T-helper 2 cell (primary cell): ENCODE measurements at places on chromosomes 6 and 20.

DNA sequence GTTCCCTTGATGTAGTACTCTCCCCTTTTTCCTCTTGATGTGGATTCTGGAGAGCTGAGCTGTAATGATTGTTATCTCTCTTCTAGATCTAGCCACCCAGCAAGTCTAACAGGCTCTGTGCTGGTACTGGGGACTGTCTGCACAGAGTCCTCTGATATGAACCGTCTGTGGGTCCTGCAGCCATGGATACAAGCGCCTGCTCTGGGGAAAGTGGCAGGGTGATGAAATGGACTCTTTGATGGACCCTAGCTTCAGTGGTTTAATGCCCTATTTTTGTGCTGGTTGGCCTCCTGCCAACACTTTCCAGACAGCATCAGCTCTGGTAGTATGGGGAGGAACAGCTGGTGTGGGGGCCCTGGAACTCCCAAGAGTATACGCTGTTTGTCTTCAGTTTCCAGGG is 216.3 kb downstream of the ADGRG6 start:
- DNase-seq = no peak

DNA sequence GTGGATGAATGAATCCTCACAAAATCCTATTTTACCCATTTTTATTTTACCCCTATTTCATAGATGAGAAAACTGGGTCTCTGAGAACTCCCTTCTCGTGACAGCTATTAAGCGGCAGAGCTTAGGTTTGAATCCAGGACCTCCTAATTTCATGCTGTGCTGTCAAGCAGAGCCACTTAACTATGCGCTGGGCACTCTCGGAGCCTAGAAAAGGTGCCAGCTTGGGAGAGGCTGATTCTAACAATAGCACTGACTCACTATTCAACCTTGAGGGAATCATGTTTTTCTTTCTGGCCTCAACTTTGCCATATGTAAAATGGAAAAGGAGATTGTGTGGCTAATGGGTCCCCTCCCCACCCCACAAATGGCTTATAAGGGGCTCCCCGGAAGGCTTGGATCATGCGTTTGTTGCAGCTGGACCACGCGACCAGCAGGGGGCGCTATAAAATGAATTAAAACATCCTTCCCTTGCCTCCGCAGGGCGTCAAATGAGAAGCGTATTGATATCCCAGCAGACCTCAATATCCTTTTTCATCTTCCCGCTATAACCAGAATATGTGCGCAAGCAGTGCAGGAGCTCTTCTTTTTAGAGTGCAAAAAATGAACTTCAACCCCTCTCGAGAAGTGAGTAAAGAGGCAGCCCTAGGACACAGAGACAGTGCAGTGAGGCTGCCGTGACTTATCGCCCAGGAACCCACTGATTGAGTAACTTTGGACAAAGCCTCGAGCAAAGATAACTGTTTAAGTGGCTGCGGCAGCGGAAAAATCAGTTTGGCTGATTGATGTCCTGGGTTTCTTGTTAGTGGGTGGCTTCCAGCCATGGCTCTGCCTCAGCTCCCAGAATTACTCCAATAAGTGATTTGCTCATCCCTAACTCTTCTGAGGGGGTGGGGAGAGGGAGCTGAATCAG is 12.8 kb upstream of the PDYN start:
- peak; percentile 41 for DNase-seq

DNA sequence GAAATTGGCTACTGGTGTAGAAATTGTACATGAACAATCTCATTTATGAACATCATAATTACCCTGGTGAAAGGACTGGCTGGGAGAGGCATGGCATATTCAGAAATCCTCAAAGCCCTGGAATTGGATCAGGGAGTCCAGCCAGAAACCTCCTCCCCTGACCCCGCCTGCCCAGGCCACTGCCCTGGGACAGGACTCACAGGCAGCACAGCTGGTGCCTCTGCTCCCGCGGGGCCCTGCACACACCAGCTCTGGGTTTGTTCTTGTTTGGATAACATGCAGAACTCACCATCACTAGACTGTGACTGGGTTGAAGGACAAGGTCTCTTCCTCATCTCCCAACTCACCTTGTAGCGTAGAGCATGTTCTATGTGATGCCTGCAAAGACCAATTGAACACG is 56.2 kb downstream of the AGPAT4 start:
- no peak for DNase-seq

DNA sequence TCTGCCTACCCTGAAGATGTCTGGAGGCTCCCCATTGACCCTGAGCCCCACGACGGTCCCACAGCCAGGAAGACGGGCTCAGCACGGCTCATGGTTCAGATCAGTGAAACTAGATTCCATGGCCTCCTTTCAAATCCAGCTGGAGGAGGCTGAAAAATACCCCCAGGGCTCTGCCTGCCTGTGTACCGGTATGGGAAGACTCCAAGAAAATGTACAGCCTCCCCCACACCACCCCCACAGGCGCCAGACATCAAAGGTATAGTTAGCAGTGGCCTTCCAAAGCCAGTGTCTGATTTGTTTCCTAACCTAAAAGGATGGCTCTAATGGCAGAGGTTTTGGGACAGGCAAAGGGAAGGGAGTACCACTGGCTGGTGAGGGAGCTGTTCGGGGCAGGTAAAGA is 86.2 kb upstream of the SNAP25 start:
- DNase-seq = no peak

- DNase-seq = no peak
Observed at GRCh38 chr6:28758046-28758817, 165.6 kb downstream of the TRIM27 start.

- no peak for DNase-seq
Observed at GRCh38 chr20:53037621-53038020, 65.5 kb downstream of the TSHZ2 start.

- DNase-seq = no peak
Observed at GRCh38 chr20:31566658-31567379, 38.3 kb upstream of the ID1 start.

GRCh38 chr6:43669922-43670622 is 17.5 kb downstream of the MRPS18A start:
- no peak for DNase-seq

- DNase-seq = no peak
Observed at GRCh38 chr6:57135885-57136284, 36.2 kb upstream of the BAG2 start.

DNA sequence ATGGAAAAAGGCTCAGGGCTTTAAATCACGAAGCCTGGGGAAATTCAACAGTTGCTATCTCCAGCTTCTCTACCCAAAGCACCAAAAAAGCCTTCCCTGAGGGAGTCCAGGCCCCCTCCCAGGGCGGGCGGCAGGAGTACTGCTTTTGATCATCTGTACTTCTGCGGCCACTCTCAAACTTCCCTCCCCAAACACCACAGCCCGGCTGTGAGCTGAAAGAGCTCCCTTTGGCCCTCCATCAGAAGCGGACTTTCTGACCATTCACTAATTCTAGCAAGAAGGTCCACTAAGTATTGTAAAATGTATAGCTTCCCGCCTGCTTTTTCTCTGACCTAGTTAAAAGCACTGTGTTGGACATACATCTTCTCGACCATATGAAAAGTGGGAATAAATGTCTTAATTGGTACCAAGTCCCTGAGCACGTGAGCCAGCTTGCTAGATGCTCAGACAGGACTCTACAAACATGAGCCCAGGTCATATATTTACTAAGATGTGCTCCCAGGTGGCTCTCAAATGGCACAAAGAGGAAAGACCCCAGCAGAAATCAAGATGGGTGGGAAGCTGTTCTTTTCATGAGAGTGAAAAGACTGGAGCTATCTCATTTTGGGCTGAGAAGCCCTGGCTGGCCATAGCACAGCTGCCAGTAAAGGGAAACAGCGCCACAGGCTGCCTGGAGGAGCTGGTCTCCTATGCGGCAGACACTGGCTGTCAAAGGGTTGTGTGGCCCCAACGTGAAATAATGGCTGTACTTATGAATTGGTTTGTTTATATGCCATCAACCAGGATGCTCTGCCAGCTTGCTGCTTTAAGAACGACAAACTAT is 58.6 kb downstream of the GFOD1 start:
- no peak for DNase-seq

DNA sequence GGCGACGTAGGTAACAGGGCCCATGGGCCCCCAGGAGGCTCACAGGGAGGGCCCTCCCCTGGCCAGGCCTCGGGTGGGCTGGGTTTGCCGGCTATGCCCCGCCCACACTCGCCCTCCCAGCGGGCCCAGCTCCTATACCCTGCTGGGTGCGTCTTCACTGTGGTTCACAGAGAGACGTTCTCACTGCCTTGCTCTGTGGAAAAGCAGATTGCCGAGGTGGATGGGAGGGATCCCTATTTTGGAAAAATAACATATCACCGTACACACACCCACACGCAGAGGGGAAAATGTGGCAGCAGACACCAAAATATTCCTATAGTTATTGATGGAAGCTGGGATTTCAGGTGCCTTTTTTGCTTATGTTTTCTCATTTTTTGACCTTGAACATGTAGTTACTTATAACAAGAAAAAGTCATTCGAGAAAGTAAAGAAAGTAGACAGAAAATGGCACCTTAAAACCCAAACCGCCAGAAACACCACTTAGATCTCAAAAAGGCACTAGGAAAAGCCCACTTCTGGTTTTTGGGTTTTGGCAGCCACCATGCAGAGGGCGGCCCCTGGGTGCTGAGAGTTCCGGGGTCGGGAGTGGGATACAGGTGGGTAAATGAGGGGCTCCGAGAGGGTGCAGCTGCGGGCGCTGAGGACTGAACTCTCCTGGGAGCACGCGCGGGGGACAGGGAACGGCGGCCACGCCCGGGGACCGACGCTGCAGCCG is 49.4 kb downstream of the TMEM242 start:
- DNase-seq = peak; percentile 39

DNA sequence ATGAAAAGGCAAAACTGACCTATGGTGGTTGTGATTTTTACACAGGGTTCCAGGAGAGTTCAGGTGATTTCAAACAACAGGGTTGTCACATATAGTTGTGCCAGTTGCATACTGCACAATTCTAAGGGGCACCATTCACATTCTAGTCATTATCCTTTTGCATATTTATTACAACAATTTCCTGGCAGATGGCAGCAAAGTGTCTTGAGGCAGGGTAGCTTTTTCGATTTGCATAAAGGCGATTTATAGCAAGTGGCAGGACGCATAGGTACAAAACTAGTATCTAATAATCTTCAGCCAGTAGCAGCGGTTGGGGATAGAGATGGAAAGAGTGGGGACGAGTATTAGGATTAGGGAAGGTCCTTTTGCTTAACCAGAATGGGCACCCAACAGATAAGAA is 46.5 kb upstream of the TRAF3IP2 start:
- DNase-seq = no peak

GRCh38 chr20:1196634-1197033 is 6.6 kb upstream of the C20orf202 start:
- DNase-seq = no peak

DNA sequence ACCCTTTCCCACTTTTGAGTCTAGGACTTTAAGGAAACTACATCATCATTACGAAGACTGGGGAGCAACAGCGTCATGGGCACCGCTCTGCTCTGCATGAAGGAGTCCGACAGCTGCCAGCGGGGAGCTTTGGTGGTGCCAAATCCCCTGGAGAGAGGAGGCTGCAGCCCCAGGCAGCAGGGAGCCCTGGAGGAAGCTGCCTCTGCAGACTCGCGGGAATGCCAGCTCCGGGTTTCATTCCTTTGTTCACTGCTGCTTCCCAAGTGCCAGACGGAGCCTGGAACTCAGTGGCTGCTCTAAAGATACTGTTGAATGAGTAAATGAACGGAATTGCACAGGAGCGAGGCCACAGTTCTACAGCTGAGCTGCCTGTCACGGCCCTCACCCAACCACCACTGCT is 196.5 kb upstream of the THBS2 start:
- DNase-seq = no peak

DNA sequence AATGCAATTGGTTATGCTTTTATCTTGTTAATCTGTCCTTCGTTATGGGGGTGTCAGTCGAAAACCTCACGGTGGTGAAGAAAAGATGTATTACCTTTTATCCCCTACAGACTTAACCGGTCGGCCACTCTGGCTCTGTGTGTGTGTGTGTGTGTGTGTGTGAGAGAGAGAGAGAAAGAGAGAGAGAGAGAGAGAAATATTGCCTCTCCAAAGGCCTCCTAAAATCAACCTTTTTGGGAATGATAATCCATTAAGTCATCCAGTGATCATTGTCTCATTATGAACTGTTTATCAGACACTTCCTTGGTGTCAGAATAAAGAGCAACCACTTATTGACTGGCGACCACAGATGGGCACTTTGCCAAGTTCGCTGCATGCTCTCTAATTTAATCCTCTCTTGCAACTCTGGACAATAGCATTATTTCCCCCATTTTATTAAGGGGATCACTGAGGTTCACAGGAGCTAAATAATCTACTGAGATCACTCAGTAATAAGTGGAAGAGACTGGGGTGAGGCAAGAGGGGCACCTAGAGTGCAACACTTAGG is 30.7 kb downstream of the SLC35D3 start:
- DNase-seq = no peak

- no peak for DNase-seq
Observed at GRCh38 chr20:64203037-64203777, 39.0 kb downstream of the MYT1 start.

DNA sequence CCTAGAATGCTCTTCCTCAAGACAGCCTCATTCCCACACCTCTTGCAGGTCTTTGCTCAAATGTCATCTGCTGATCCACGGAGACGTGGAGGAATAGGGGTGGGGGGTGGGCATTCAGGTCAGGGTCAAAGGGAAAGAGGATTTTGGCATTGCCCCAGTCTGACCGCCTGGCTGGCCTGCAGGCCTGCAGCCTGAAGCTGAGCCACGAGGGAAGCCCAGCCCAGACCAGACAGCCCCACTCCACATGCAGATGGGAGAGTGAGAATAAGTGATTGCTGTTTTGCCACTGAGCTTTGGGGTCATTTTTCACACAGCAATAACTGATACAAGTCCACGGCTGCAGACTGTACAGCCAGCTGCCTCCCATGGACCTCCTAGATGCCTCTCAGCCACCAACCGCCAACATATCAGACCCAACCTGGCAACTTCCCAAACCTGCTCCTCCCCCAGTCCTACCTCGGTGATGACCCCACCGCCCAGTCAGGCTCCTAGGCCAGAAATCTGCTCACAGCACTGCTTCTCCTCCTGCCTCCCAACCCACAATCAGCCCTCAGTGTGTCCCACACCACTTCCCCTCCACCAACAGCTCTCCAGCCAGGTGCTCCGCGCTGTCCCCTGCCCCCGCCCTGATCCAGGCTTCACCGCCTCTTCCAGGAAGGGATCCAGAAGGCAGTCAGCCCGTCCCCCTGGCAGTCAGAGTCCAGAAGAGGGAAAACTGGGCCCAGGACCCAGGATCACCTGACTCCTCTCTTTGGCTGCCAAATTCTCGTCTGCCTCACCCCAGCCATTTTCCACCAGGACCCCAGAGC is 14.0 kb downstream of the KIAA1755 start:
- no peak for DNase-seq

GRCh38 chr20:33178726-33179125 is 10.8 kb downstream of the BPIFA2 start:
- DNase-seq = no peak

DNA sequence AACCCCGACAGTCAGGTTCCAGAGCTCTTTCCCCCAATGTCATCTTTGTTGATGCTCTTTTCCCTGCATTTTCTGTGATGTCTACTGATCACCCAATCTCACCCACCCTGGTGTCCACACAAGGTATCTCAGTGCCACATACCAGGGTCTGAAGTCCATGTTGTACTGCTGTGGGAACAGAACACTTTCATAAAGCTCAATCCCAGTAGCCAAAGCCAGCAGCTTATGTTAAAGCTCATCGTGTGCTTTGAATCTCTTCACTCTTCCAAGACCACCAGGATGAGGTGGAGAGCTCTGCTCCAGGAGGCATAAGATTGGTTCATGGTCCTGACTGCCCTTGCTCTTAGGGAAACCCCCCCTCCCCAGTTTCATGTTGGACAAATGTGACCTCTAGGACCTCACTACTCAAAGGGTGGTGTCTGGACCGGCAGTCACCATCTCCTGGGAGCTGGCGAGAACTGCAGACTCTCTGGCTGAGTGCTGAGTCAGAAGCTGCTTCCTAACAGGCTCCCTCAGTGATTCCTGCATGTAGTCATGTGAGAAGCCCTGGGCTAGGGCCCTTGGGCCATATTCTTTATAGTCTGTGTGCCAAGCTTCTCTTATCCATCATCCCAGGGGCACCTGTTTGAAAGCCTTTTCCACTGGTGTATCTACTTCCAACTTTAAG is 13.4 kb upstream of the CPNE5 start:
- DNase-seq = no peak
